ENCODE measurements at places on chromosomes 11 and 22.

DNA sequence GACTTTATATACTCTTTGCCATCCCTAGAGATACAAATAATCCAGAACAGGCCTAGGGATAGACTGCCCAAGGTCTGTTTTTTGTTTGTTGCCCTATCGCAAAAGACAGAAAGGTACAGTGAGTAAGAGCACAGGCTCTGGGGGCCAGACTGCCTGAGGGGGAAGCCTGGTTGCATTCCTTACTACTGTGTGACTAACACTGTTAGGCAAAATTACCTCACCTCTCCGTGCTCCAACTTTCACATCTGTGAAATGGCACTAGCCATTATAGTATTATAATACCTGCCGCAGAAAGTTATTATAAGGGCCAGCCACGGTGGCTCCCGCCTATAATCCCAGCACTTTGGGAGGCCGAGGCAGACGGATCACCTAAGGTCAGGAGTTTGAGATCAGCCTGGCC lies 14.5 kb downstream of the SLC35F2 start:
- peak; percentile 6 for DNase-seq

- no peak for DNase-seq
These were observed 452 bp downstream of the BIRC3 start for GRCh38 chr11:102317768-102318103.

- peak; percentile 3 for DNase-seq
These were observed 2.2 kb upstream of the RFPL2 start for GRCh38 chr22:32206774-32207758.

- no peak for DNase-seq
These were observed 87.2 kb downstream of the BTBD10 start for GRCh38 chr11:13375798-13376197.

DNA sequence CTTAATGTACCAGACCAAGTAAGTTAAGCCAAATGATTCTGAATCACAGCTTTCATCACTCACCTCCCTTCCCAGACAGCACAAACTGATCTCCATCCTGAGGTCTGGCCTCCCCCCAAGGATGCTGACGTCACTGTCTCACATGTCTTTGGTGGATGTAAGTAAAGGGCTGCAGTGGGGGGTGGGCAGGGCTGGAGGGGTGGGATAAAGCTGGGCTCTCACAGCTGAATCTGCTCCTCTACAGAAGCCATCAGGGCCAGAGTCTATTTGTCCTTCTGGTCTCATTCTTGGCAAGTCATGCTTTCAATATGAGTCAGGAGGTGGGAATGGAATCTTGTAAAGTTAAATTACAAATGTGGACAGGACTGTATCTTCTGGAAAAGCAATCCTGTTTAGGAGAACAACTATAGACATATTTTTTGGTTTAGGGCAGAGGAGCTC lies 32.7 kb downstream of the P4HA3 start:
- peak; percentile 92 for DNase-seq

GRCh38 chr22:47550524-47551430 lies 788.3 kb downstream of the TBC1D22A start:
- DNase-seq = no peak

GRCh38 chr11:28384418-28384817 lies 276.2 kb downstream of the METTL15 start:
- DNase-seq = no peak

GRCh38 chr11:28799316-28799715 lies 691.1 kb downstream of the METTL15 start:
- no peak for DNase-seq

DNA sequence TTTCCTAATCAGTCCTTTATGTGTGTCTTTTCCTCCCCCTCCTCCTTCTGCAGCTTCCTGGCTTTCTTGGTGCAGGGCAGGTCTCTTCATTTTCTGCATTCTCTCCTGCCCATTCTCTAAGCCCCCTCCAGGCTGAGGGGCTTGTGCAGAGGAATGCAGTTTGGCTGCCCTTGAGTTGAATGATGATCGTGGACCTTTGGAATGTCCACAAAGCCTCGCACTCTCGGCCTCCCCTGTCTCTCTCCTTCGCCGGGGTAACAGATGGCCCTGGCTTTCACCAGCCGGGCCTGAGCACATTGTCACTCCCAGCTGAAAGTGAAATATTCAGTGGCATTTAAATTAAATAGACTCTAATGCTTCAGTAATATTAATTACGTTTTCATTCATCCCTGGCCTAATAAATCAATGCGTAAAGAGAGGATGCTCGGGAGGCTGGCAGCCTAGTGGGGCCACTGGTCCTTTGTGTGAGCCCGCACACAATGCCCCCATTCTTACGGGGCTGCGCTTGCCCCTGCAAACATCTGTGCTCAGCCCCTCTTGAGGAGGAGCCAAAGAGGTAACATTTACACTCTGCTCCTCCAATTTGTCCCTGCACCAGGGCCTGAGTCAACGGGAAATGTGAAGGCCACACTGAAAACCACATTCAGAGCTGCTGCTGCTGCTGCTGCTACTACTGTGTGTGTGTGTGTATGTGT lies 64.9 kb upstream of the PAX6 start:
- DNase-seq = no peak
